Activated CD4-positive, alpha-beta memory T cell treated with anti-CD3 and anti-CD28 coated beads, Interleukin-2, amount 10 ng/mL, durations not matched to agents 7 days and 5 days (primary cell): ENCODE measurements at places on chromosomes 7 and 10. TPM values are rescaled to one million over a fixed set of nuclear protein-coding genes. Genes with fewer than 3 reads are reported as not detected.
A peak's percentile ranks its signal among the peaks of the same experiment; 100 is the strongest.

The AOAH gene
- 15.4 TPM for total RNA-seq

The NUDT13 gene
- total RNA-seq, result 1.5 TPM

The CCDC172 gene
- not detected for total RNA-seq

The PIP4K2A gene
- 126 TPM for total RNA-seq

The C10orf95 gene
- total RNA-seq, result 0.33 TPM

The TRPV6 gene
- not detected for total RNA-seq

The GLRX3 gene
- 83.7 TPM for total RNA-seq

DNA sequence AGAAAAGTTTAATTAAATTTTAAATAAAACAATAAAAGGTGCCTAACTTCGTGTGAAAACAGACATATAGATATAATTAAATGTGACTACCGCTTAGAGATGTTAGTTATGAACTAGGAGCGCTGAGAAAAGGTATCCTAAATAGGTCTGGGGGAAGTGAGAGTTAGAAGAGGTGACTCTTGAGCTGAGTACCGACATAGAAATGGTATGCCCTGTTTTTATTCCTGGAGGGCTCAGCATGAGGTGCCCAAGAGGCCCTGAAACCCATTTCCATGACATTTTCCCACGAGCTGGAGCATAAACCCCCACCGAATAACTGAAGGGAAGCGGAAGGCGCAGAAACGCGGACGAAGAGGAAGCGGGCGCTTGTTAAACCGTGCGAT is 433 bp upstream of the STARD3NL start:
- no peak for DNase-seq

- no peak for DNase-seq
Measured at GRCh38 chr7:107591421-107591820, 11.4 kb downstream of the BCAP29 start.

DNA sequence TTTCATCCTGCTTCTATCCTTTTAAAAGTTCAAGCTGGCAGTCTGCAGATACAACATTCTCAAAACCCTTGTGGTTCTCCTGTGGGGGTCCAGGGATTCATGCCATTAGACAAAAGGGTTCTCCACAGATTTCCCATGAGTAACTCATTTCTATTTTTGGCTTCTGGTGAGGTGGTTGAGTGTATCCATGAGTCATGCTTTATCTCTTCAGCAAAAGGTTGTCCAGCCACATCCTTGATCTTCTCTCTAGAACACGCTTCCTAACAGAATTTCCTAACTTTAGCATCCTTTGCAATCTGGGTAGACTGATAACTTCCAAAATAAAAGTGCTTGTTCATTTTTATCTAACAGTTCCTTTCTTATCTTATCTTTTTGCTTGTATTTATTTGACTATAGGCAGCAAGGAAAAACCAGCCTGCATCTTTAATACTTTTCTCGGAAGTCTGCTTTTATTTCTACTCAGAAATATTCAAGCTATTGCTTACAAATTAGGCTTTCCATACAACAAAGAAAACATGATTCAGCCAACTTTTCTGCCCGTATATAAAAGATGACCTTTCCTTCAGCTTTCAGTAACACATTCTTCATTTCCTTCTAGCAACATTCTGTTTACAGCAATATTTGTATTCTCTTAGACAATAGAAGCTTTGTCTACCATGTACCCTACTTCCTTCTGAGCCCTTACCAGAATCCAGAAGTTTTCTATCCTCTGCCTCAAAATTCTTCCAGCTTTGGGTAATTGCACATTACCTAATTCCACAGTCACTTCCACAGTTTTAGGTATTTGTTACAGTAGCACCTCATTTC is 79.3 kb upstream of the IL6 start:
- no peak for DNase-seq

DNA sequence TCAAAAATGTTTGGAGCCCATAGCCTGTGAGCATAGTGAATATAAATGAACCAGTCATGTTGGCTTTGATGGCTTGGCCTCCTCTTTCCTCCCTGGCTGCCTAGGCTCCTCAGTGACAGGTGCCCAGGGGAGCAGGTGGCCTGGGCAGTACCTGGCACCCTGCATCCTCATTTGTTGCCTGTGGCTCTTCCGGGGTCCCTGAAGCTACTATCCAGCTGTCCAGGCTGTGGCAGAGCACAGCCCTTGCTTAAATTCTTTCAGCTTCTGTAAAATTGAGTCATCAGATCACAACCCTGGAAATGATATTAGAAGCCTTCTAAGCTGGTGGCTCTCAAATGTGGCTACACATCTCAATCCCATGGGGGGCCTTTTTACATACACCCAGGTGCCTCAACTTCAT is 525.4 kb downstream of the GALNT17 start:
- no peak for DNase-seq

DNA sequence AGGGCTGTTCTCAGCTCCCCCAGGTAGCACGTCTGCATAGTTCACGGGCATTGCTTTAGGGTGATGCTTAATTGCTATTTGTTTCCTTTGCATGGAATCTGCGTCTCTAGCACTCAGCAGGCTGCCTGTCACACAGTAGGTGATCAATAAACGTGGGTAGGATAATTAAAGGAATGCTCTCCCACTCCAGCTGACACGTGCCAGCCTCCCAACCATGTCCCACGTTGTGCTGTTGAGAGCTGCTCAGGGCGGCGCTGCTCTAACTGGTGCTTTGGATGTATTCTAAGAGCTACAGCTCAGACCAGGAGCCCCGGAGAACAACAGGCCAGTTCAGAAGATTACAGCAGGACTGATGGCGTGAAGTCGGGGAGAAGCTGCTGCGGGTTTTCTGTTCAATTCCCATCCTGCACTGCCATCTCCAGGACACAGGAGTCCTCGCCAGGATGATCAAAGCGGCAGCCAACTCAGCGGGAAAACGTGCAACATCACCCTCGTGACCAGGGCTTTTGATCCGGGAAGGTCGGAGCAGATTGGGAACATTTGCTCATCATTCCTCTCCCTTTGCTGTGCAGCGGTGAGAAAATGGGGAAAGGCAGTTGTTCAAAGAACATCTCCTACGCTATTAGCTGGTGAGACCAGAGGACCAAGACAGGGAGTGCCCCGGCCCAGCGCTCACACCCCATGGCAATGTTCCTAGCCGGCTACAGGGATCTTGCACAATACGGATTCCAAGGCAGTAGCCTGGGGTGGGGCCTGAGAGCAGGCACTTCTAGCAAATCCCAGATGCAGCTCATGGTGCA is 50.5 kb upstream of the FOXK1 start:
- no peak for DNase-seq

DNA sequence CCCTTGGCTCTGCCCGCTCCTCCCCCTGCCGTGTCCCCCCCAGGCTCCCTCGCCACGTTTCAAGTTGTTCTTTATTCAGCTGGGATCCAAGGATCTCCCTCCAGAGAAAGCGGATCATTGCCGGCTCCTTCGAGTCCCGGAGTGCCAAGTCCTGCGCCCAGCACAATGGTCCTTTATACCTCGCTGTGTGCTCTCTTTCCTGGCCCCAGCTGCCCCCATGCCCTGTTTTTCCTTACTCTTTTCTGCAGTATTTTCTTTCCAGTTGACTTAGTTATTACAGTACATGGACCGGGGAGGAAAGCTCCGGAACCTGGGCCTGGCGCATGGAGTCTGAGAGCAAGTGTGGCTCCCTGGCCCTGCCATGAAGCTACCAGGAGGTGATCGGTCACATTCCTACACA is 88.1 kb upstream of the KMT2C start:
- no peak for DNase-seq

GRCh38 chr10:109978481-109978880 is 29.3 kb upstream of the ADD3 start:
- peak; percentile 70 for DNase-seq

DNA sequence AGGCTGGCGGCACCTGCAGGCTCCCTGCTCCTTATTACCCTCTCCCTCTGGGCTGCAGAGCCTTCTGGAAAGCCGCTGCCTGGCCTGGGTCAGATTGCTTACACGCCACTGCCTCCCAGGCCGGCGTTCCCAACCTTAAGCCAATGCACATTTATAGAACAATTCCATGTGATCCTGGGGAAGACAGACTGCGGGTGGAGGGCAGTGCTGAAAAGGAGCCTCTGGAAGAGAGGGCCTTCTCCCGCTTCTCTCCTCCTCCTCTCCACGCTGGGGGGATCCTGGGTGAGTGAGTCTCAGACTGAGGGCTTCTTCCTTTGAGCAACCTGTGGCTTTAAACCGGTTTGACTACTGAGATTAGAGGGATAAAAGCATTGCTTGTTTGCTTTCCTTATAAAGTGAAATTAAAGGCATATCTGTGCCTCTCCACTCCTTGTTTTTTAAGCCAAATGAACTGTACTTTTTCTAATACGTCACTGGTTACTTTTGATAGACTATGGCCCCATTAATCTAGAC is 5.5 kb downstream of the TACC2 start:
- DNase-seq, result no peak

DNA sequence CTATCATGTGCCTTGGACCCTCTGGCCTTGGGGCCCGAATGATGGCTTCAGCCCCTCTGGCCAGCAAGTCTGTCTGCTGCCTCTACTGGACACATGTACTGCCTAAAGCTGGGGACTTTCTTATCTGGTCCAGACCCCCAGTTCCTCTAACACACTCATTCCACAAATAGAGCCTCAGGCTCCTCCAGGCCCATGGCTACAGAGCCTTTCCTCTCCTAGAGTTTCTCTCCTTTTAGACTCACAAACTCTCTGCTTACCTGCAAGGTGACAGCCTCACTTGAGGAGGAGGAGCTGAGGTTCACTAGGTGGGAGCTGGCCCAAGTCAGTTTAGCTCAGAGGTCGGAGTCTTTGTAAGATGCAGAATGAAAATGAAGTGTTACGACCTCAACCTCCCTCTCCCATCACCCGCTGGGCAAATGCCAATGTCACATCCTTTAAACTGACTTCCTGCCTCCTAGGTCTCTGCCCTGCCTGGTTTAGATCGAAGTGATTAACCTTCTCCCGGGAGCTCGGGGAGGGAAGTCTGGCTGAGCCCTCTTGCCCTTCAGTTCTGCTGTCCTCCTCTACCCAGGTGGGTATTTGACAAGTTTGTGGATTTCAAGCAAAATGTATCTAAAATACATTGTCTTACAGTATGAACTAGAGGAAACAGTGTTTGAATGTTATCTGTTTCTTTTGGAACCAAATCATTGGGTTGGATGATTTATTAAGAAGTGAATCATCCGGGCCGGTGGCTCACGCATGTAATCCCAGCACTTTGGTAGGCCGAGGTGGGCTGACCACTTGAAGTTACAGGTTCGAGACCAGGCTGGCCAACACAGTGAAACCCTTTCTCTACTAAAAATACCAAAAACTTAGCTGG is 71.9 kb upstream of the TNS3 start:
- no peak for DNase-seq

GRCh38 chr7:155813546-155814315 is 1.5 kb upstream of the SHH start:
- DNase-seq, result no peak

DNA sequence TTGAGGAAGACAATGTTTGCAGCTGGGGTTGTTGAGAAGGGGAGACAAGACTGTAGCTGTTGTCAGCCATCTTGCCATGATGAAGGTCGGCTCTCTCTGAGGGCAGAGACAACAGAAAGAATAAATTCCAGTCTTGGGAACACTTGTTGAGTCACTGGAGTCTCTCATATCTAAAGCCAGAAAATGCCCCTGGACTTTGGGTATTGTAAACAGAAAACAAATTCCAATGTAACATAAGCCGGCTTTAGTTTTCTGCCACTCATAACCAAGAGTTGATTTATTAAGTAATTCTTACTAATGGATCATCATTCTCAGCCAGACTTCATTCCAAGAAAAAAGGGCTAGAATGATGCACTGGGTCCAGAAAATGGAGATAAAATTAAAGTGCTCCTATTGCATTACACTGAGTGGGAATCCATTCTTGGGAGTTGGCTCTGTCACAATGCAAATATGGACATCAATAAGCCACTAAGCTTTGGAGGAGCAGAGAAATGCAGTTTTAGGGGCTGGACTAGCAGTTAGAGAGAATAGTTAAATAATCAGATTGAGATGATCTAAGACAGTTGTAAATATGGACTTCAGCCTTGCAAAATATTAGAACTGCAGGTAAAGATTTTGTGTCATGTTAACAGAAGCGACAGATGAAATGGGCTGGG is 78.9 kb downstream of the ADAM12 start:
- DNase-seq, result no peak

DNA sequence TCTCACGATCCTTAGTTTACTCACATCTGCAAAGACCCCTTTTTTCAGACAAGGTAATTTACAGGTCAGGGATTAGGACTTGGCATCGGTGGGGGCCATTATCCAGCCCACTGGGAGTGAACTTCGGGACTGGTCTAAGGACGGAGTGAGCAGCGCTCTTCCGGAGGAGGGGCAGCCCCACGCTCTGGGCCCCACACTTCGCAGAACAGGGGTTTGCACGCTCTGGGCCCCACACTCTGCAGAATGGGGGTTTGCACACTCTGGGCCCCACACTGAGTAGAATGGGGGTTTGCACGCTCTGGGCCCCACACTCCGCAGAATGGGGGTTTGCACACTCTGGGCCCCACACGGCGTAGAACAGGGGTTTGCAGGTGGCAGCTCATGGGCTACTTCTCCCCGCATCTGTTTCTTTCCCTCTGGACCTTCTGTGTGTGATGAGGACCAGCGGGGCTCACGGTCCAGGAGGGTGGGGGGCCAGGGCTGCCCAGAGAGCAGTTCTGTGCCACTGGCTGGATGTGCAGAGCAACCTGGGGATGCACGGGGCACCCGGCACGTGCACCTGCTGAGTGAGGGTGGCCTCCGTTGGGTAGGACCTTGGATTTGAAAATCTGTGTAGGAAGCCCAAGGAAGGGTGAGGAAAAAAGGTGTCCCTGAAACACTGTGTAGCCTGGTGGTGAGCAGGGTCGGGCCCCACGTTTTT is 134.8 kb downstream of the WDR37 start:
- DNase-seq, result no peak

- DNase-seq, result no peak
Measured at GRCh38 chr7:120272701-120273475, at the start of gene KCND2. Gene KCND2 (plus strand): TSS chr7:120273175.

DNA sequence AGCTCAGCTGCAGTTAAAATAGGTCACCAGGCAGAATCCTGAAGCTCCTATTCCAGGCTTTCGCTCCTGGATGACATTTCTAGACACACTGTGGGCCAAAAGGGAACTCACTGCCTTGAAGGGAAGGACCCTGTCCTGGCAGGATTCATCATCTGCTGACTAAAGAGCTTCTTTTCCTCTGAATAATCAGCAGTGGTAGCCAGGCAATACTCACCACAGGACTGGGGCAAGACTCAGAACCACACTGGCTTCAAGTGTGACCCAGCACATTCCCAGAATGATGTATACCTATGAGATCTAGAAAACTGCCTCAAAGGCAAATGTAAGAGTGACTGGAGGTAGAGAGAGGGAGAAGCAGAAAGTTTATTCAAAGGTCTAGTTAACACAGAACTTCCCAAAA is 29.5 kb upstream of the EBF3 start:
- DNase-seq, result no peak

- DNase-seq, result no peak
Measured at GRCh38 chr7:45515346-45515745, 58.8 kb upstream of the ADCY1 start.

GRCh38 chr10:3647074-3647473 is 137.9 kb downstream of the KLF6 start:
- no peak for DNase-seq

- DNase-seq, result no peak
Measured at GRCh38 chr7:105336009-105336408, 52.7 kb downstream of the SRPK2 start.

DNA sequence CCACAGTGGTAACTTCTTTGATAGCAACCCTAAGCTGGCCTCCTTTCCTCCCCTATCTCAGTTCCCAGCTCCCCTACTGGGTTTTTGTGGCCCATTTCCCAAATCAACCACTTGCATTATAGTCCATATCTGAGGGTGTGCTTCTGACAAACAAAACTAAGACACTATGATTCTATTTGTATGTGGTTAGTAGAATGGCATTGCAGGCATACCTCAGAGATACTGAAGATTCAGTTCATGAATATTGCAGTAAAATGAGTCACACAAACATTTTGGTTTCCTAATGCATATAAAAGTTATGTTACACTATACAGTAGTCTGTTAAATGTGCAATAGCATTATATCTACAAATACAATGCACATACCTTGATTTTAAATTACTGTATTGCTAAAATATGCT is 15.4 kb upstream of the TMEM243 start:
- DNase-seq, result no peak
